ENCODE measurements at places on chromosomes 16 and 17.

GRCh38 chr16:79519448-79519847, 81.1 kb downstream of the MAF start:
- DNase-seq = no peak

DNA sequence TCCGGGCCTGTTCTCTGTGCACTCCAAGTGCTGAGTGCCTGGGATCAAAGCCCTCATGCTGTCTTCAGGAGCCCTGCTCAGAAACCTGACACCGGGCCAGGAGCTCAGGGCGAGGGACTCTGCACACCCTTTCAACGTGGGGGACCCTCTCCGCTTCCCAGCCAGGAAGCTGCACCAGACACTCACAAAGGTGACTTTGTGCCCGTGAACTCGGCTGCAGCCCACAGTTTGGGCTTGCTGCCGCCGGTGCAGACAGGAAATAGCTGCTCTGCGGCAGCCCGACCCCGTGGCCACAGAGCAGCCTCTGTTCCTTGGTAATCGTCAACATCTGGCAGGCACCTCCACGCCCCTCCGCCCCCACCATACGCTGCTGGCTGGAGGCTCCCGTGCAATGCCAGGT, 93.4 kb upstream of the METRNL start:
- peak; percentile 38 for DNase-seq

DNA sequence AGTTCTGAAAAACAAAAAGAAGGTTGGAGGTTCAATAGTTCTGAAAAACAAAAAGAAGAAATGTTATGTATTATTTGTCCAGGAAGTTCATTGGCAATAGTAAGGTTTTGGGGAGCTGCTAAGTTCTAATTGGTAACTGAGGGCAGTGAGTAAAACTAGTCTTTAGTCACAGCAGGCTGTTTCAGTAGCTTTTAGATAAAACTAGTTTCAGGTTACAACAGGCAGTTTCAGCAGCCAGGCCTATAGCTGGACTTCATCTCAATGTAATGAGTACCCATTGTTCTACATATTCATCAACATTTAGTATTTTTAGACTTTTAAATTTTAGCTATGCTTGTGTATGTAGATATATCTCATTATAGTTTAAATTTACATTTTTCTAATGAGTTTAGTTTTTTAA, 639.3 kb downstream of the TOX3 start:
- no peak for DNase-seq

GRCh38 chr16:53065461-53066061, 10.8 kb downstream of the CHD9 start:
- no peak for DNase-seq

DNA sequence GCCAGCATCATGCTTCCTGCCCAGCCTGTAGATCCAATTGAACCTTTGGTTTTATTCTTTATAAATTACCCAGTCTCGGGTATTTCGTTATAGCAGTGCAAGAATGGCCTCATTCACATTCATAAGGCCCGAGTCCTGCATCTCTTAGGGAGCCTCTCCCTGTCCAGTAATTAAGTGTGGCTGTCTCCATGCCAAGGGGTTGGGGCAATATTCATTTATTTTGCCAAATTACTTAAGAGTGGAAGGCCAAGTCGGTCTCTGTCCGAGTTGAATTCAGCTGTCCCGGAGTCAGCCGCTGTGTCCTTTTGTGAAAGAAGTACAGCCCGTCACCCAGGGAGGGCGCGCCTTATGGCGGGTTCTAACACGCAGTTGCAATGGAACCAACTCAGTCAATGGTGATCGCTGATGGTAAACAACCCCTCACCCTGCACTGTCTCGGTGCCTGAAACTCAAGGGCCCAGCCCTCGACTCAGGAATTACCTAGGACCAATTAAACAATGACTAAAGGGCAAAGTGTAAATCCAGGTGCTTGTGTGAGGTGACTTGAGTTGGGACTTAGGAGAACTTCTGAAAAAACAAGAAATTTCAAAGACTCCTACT, 22.2 kb downstream of the KIAA0513 start:
- DNase-seq = no peak

- DNase-seq = no peak
Observed at GRCh38 chr17:15000661-15001060, 264.5 kb downstream of the PMP22 start.

GRCh38 chr17:77924757-77925336, 33.7 kb upstream of the TNRC6C start:
- no peak for DNase-seq

- no peak for DNase-seq
Observed at GRCh38 chr16:65069065-65069464, 52.8 kb downstream of the CDH11 start.

DNA sequence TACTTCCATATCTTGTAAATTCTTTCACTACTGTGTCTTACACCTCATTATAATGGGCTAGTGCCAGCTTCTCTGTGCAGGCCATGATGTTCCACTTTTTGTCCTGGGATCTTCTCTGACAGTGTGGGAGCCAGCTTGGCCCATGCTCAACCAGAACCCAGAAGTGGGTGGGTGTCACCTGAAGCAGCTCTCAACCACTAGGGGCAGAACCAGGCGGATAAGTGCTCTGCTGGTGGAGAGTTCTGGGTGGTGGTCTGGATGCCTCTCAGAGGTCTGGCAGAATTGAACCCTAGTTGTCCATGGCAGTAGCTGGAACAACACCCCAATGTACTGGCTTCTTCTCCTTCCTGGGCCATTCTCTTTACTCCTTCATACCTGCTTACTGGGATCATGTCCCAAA, 254.1 kb upstream of the N4BP1 start:
- DNase-seq = no peak
